ENCODE measurements at places on chromosomes 2 and 18.

- no peak for DNase-seq
Measured at GRCh38 chr18:66210875-66211274, 393.0 kb downstream of the CDH19 start.

GRCh38 chr2:47485177-47485576 is 82.2 kb downstream of the MSH2 start:
- DNase-seq, result no peak

DNA sequence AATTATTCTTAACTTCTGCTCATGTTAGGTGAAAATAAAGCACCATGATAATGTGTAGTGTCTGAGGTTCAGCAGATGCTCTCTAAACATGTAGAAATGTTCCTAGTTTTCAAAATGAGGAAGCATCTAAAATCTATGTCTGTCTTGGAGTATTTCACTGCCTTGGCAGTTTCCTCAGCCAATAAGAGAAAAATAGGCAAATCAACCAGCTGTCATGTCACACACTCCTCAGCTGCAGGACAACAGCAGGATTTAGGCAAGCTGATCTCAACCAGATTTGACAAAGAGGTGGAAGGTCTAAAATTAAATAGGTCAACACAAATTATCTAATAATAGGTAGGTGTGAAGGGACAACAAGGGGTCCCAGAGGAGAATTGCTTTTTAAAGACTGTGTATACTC is 164.1 kb upstream of the BOD1L2 start:
- peak; percentile 59 for DNase-seq

- DNase-seq, result no peak
Measured at GRCh38 chr18:24588440-24588839, 128.0 kb downstream of the HRH4 start.

DNA sequence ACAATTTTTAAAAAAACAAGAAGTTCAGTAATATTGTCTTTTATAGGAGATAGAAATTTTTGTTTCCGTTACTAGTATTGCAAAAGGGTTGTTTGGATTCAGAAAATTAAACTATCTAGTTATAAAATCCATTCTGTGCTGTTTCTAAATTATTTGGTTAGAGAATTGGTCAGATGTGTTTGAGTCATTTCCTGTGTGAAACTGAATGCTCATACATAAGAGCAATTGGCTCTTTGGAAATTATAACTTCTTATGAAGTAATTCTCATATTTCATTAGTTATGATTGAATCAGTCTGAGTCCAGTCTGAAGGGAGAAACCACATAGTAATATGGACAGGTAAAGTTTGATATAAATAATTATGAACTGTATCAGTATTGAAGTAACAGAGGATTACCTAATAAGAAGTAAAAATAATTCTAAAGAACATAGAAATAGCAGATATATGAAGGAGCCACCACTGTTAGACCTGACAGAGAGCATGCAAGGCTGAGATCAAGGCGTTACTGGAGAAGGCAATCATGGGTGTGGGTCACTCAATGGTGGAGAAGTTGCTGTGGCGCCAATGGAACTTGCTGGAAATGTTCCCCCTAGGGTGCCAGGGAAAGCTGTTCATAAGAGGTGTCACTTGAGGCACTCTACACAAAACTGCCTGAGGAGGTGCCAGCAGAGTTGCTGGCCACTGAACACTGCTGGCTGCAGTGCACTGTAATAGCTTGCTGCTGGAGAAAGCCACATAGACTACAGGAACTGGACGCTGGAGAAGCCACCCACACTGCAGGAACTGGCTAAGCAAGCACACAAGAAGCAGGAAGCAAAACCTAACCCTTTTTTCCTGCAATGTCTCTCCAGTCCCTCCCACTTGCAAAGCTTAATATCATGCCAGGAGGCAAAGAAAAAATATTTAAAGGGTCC is 18.0 kb upstream of the FAP start:
- no peak for DNase-seq

- DNase-seq, result no peak
Measured at GRCh38 chr2:175465101-175465500, 283.6 kb upstream of the ATP5MC3 start.

GRCh38 chr2:164710837-164711765 is 89.8 kb upstream of the GRB14 start:
- no peak for DNase-seq

DNA sequence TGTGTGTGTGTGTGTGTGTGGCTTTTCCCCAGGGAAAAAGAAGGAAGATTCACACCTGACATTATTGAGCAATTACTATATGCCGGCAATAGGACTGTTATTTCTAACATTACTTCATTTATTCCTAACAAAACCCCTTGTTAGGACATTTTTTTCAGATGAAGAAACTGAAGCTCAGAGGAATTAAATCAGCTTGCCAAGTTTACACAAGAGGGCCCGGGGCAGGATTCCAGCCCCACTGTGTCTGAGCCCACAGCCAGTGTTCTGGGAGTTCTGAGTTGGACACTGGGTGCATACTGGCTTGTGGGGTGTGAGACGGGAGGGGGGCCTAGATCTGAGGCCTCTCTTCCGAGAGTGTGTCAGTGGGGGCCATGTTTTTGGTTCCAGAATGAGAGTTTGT is 9.9 kb downstream of the TOGARAM2 start:
- DNase-seq, result no peak

DNA sequence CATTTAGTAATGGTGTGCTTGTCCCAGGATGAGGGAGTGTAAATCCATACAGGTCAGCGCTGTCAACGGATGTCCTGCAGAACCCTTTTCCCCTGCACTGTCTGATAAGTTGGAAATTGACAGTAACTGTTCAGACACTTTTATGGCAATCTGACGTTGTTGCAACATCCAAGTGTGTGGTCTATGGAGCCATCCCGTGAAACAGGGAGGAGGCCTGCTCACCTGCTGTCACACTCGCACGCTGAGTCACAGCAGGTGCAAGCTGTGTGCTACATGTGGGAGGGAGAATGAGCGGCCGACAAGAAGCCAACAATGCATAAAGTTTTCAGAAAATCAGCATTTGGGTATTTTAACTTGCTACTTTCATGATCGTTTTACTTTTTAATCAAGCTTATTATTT is 43.7 kb upstream of the RMDN2 start:
- no peak for DNase-seq

DNA sequence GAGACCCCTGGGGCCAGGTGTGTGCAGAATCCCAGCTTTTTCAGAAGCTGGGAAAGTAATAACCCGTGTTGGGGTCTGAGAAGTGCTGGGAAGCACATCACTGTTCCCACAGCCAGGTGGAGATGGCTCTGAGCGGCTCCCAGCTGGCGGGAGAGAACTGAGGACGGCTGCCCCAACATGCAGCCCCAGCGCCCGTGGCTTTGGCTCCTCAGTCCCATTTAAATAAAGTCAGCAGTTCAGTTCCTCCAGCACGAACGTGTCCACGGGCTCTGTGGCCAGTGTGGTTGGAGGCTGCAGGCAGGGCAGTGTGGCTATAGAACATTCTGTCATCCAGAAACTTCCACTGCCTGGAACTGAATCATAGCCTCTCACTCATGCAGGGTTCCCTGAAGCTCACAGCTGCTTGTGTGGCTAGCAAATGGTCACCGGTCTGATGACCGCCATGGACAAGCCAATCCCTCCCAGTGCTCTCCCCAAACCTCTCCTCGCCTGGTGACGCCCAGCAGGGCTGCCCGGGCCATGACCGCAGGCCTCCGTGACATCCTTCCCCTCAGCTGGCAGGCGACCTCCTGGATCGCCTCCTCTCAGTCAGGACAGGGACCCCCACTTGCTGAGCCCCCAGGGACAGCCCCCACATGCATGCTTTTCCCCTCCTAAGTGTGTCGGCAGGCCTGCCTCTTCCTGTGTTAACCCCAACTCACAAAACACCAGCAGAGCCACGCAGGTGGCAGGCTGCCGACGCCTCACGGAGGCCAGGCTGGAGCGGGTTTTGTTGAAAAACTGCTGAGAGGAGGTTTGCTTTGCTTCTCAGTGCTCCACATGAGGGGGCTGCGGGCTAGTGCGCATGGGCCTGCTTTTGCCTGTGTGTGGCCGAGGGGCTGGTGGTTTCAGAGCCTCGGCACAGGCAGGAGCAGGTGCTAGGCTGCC is 1.3 kb downstream of the RTP5 start:
- DNase-seq, result no peak

DNA sequence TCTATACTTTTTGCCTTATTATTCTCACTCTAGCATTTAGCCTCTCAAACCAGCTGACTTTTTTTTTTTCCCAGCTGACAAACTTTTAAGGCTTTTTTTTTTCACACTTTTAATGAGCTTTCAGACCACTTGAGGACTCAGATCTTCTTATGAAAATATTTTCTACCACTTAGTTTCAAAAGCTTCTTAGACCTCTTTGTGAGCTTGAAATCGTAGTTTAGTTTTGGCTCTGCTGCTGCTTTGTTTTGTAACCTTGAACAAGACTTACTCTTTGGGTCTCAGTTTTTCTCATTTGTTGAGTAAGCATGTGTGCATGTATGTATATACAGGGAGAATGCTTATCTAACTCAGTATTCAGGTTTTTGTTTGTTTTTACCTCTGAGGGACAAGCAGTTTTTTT is 3.5 kb downstream of the NBEAL1 start:
- DNase-seq, result peak; percentile 33

DNA sequence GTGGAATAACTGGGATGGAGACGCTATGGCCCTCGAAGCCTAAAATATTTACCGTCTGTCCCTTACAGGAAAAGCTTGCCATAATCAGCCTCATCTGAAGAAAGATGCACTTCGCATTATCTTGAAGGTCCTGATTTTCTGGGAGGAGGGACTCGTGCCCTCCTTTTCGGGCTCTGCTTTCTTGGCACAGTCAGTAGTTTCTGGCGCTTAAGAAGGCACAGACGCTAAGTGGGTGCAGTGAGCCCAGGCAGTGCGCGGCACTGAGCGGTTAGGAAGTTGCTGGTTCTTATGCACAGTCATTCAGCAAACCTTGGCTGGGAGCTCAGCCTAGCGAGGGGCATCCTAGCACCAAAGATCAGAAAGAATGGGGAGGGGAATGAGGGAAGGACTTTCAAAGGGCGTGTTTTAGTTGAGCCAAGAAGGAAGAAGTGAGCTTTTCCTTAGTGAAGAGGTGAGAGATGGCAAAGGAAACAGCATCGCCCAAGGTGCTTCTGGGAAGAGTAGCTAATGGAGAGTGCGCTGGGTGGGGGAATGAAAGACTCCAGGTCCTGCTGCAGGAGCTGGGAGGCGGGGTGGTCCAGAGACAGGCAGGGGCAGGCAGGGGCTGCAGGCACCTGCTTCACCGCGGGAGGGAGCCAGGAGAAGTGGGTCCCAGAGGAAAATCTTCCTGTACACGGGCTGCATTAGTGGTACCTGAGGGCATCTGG is 64.1 kb downstream of the ZCCHC2 start:
- no peak for DNase-seq

DNA sequence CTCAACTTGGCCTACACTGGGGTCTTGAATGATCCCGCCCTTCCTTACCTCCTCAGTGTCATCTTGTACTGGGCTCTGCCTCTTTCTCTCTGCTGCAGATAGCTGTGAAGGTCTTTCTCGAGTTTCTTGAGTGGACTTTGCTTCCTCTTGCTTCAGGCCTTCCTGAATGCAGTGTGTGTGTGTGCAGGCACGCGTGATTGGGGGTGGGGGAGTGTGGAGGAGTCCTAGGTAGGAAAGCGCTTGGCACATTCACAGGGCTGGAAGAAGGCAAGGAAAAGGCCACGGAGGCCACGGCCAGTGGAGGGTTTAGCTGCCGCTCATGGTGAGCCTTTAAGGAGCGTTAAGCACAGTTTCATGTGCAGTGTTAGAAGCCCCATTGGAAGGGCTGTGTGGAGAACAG is 5.5 kb downstream of the RALB start:
- DNase-seq, result no peak

DNA sequence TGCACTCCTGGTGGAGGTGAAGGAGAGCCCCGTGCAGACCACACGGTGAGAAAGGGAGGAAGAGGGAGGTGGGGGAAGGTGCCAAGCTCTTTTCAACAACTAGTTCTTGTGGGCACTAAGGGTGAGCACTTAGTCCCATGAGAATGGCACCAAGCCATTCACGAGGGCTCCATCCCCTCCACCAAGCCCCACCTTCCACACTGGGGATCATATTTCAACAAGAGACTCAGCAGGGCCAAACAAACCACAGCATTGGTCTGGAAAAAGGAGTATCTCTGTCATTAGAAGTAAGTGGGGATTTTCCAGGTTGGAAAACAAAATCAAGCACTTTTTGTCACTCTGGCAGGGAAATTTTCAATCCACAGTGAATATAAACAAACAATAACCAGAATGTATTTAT is 38.4 kb downstream of the ZAP70 start:
- no peak for DNase-seq

GRCh38 chr2:109387221-109387735 is 226.5 kb downstream of the SEPTIN10 start:
- DNase-seq, result no peak

DNA sequence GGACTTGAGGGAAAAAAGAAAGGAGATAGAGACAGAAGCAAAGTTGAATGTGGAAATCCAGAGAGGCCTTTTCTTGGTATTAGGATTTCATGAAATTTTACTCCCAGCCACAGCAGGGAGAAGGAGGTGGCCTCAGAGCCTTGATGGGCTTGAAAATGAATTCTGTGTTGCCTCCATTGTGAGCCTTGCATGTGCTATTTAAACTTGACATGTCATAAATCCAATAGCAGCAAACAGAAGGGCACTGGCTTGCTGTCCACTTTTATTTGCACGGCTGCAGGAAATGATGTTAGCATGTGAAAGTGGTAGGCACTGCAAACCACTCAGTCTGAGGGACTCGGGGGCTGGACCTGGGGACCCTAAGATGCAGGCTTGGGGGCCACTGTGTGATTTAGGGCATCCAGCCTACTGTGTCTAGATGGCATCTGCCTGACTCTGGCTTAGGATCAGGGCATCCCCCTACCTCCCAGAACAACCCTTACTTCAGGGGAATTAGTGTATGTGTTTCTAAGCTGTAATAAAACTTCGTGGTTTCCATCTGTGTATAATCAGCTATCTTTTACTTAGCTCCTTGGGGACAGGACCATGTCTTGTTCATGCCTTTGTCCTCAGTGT is 139.1 kb upstream of the SKOR2 start:
- DNase-seq, result no peak

GRCh38 chr18:7334973-7335568 is 104.2 kb downstream of the LRRC30 start:
- DNase-seq, result no peak

- DNase-seq, result peak; percentile 63
Measured at GRCh38 chr2:63842149-63843061, 709 bp downstream of the UGP2 start.

GRCh38 chr2:65357959-65358294 is 74.5 kb downstream of the SPRED2 start:
- DNase-seq, result no peak

Measured in eye (tissue), 1 donor.